ENCODE measurements at places on chromosomes 16 and 17.

DNA sequence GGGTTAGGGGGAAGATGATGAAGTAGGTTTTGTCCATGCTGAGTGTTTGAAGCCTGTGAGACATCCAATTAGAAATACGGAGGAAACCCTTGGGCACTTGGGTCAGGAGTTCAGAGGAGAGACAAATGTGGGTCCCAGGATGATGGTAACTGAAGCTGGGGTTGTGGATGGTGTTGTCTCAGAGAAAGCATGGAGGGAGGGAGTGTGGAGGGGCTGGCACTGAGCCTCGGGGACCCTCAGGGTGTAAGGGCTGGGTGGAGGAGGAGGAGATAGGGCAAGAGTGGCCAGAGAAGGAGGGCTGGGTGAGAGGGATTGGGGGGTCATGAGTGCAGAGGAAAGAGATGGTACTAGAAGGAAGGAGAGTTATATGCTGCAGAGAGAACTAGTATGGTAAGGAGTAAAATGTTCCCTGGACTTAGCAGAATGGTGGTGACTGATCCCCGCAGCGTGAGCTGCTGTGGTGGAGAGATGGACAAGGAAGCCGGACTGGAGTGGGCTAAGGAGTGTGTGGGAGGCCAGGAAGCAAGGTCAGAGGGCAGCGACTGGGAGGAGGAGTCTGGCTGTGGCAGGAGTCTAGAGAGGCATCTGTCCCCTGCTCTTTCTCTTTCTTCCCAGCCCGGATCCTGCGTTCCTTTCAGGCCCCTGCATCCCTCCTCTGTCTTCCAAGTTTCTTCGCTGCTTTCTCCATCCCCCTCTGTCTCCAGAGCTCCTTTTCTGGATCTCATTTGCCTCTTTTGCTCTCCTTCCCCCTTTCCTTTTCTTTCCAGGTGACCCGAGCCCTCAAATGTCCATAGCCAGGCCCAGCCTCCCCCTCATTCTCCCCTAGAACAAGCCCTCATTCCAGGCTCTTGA lies 3.9 kb upstream of the COL1A1 start:
- no peak for DNase-seq

GRCh38 chr16:85911251-85911930 lies 12.4 kb downstream of the IRF8 start:
- peak; percentile 19 for DNase-seq

- DNase-seq, result peak; percentile 58
Measured at GRCh38 chr16:30934827-30935557, 11.6 kb downstream of the FBXL19 start.

DNA sequence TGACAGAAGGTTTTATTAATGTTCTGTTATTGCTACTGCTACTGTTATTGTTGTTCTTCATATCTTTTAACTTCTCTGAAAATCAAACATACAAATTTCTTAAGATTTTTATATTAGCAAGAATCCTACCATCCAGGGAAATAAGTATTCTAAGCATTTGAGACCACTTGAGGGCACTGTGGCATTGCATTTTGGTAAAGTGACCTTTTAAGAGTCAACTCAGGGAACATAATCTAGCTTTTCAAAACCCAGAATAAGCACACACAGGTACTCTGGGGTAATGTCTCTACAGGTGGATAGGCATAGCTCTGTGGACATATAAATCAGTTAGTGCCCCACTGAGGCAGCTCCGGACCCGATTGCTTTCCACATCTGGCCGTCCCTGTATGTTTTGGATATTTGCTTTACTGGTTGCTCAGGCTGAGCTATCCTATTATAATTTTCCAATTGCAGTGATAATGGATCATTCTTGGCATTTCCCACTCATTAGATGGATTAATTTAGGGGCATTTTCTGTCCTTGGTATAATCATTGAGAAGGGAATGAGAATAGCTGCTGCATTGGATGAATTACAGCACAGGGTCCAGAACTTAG lies 1425.1 kb upstream of the CDH8 start:
- peak; percentile 58 for DNase-seq

GRCh38 chr17:55769625-55770000 lies 18.8 kb downstream of the PCTP start:
- no peak for DNase-seq

- DNase-seq, result peak; percentile 39
Measured at GRCh38 chr16:3274490-3274889, 8.8 kb upstream of the ZNF263 start.

GRCh38 chr16:6549415-6549814 lies 783.2 kb upstream of the RBFOX1 start:
- peak; percentile 11 for DNase-seq

DNA sequence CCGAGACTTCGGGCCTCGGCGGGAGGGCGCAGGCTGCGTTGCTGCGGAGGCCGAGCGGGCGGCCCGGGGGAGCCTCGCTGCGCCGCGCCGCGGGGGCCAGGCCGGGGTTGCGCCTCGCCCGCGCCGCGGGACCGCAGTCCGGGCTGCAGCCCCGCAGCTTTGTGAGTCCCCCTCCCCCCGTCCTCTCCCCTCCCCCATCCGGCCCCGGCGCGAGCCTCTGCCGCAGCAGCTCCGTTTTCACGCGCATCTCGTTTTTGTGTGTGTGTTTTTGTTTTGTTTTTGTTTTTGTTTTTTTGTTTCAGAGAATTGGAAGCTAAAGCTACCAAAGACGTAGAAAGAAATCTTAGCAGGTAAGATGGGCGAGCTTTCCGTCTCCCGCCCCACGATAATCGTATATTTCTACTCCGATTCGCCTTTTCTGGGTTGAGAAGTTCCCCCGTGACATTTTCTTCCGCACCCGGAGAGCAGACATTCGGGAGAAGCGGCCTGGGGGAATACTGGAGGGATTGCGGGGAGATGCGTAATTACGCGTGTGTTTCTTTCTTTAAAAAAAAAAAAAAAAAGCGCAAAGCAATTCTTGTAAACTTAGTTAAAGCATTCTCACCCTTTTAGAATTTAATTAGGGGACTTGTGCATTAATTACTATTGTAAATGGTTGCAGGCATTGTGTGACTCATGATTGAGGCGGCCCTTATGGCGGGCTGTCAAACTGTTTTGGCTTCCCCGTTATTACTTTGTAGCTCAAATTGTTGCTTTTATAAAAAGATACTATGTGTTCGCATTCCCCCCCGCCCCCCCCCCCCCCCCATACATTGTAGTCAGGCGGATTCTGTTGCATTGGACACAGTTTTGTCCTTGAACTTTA lies 732 bp downstream of the TNRC6A start:
- DNase-seq, result peak; percentile 52

All from NAMALWA (cell line).